ENCODE measurements at places on chromosomes 2 and 18.

DNA sequence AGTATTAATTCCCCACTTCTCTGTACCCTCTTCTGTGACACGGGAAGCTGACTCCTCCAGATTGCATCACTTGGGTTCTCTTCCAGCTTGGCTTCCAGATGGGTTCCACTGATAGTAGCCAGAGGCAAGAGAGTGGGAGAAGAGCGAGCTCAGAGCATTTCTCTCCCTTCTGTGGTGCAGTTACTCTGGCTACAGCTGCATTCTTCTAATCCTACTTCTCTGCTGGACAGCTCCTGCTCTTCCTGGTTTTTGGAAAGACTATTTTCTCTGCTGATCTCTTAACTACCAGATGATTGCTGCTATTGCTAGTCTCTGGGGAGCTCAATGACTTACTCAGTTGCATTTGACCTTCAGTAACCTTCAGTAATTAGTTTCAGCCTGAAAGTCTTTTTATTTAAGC, 187.5 kb upstream of the MAP2 start:
- DNase-seq: no peak

- no peak for DNase-seq
Measured at GRCh38 chr2:238995634-238996033, 147.7 kb downstream of the TWIST2 start.

DNA sequence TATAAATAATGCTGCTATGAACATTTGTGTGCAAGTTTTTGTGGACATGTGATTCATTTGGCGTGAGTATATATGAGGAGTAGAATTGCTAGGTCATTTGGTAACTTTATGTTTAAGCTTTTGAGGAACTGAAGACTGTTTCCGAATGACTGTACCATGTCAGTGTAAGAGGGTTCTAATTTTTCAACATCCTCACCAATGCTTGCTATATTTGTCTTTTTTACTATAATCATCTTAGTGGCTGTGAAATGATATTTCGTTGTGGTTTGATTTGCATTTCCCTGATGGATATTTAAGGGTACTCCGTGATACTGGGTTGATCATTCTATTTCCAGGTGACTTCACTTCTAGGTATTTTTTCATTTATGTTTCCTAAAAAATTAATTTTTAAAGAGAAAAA, 241.1 kb downstream of the BCL2 start:
- no peak for DNase-seq

DNA sequence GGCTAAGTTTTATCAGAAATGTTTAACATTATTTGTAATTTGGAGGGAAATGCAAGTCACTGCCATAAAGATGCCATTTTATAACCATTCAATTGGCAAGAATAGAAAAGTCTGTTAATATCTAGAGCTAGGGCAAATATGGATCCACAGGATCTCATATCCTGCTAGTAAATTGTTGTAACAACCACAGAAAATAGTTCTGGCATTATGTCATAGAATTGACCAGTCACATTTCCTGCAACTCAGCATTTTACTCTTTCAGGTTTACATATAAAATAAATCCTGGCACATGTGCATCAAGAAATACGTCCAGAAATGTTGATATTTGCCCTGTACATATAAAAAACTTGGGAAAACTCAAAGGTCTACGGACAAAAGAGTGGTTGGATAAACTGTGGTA, 32.9 kb downstream of the OSBPL6 start:
- no peak for DNase-seq

GRCh38 chr2:16245481-16246054, 305.2 kb downstream of the MYCN start:
- no peak for DNase-seq

- no peak for DNase-seq
Measured at GRCh38 chr2:189613650-189614420, 33.2 kb upstream of the SLC40A1 start.

DNA sequence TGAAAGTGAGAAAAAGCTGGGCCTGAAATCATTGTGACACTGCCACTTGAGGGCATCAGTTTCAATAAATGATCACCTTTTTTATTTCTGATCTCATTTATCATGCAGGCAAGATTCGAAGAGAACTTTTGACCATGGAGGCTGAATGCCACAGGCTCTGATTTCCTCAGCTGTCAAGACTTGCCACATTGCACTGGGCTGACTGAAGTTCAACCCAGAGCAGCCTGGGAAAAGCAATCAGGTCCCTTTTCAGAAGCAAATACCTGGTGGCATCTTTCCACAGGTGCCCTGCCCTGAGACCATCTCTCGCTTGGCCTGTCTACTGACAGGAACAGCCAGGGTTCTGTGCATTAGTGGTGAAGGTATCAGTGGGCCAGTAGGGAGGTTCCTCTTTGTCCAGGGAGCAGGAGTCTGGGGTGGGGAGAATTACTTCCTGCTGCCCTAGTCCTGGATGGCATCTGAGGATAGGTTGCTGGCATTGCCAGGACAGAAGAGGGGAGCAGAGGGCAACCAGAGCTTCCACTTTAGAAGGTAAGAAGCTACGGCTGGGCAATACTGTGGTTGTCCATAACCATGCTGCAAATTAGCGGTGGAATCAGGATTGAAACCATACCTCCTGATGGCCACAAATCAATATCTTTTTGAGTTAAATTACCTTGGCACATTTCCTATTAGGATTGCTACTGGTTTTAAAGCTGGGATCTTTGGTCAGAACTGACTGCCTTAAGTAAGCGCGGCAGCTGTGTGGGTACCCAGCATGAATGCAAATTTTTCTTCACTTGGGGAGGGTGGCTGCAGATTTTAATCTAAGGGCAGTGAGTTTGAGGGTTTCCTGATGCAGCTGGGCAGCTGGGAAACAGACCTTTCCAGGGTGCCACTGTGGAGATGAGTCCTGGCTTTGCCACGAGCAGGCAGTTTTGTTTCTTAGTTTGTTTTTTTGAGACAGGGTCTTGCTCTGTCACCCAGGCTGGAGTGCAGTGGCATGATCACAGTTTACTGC, 394.5 kb downstream of the ALK start:
- DNase-seq: no peak

- DNase-seq: no peak
Measured at GRCh38 chr2:233967164-233967563, 50.0 kb downstream of the TRPM8 start.

GRCh38 chr2:136135921-136136906, 18.3 kb upstream of the CXCR4 start:
- peak; percentile 79 for DNase-seq

- no peak for DNase-seq
Measured at GRCh38 chr2:235709124-235709813, 215.4 kb downstream of the AGAP1 start.

DNA sequence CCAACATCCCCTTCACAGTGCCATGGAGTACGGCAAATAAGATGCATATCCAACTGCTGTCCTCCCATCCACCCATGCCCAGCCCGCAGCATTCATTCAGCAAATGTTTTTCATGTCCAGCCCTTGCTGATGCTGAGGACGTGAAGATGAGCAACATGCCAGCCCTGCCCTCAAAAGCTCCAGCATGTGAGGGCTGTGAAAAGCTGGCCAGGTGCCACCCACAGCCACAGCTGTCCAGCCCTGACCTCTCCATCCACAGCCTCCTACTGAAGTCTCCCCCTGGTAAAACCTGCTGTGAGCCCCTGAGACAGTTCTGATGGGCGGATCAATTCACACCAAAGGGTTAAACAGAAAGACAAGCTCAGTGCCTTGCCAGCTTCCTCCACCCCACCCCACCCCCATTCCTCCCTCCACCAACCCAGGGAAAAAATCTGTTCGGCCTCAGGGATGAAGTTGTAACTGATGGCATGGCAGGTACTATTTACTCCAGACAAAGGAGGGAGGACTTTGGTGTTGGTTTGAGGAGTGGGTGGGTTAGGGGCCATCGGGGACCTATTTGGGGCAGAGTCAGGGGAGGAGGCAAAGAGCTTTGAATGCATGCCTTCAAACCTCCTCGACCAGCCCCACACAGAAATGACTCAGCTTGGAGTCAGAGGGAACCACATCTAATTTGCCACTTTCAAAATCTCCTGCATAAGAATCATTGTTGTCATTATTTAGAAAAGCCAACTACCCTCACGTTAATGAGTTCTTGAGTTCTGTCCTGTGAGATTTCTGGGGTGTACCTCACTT, 4.3 kb downstream of the ZBTB7C start:
- no peak for DNase-seq

DNA sequence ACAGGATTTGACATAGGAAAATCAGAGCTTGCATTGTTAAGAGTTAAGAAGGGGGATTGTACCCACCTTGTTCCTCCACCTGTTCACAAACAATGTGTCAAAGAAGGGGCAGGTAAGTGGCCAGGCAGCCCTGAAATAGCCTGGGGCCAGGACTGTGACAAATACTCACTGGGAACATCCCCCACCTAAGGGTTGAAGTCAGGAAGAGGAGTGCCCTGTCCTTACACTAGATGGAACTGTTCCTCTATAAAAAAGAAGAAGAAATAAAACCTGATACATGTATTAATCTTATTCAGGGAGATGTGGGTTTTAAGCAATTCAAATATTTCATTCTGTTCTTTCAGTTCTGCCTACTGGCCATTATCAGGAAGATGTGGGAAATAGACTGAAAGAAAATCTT, 41.9 kb downstream of the TACR1 start:
- DNase-seq: peak; percentile 7
